ENCODE measurements at places on chromosomes 6 and 20.

DNA sequence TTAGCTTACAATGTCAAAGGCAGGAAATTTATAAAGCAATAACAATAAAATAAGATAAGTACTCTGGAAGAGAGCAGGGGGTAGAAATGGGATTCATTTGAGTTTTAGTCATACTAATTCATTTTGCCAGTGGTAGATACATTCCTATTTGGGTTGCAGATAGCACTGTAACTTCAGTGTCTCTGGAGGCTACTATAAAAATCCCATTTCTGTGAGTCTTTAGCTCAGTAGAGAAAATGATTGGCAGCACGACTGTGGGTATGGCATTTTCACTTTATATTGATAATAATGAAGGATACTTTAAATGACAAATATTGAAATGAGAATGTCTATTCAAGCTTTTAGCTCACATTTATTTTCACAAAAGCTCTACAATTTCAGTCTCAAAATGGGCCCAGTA is 93.6 kb downstream of the FHL5 start:
- DNase-seq, result no peak

- DNase-seq, result no peak
Measured at GRCh38 chr6:99064834-99065233, 117.1 kb upstream of the FBXL4 start.

GRCh38 chr6:96926425-96926824 is 1.9 kb downstream of the KLHL32 start:
- DNase-seq, result no peak

DNA sequence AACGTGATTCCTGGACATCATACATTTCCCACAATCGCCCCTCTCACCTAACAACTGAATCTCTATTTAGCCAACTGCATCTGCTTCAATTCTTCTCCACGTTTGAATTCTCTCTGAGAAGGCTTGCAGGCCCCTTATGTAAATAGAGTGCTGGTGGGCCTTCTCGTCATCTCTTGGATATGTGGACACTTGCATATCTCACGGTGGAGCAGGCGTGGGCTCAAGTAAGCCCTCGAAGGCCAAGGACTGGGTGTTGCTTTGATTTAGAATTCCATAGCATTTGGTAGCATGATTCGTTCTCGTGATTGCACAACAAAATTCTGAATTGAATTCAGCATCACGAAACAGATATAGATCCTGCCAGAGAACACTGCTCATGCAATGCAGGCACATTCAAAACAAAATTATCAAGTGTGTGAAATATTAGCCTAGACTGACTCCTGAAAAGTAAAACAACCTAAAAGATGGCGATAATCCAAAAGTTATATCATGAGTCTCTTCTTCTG is 613.6 kb downstream of the TFAP2A start:
- DNase-seq, result no peak

DNA sequence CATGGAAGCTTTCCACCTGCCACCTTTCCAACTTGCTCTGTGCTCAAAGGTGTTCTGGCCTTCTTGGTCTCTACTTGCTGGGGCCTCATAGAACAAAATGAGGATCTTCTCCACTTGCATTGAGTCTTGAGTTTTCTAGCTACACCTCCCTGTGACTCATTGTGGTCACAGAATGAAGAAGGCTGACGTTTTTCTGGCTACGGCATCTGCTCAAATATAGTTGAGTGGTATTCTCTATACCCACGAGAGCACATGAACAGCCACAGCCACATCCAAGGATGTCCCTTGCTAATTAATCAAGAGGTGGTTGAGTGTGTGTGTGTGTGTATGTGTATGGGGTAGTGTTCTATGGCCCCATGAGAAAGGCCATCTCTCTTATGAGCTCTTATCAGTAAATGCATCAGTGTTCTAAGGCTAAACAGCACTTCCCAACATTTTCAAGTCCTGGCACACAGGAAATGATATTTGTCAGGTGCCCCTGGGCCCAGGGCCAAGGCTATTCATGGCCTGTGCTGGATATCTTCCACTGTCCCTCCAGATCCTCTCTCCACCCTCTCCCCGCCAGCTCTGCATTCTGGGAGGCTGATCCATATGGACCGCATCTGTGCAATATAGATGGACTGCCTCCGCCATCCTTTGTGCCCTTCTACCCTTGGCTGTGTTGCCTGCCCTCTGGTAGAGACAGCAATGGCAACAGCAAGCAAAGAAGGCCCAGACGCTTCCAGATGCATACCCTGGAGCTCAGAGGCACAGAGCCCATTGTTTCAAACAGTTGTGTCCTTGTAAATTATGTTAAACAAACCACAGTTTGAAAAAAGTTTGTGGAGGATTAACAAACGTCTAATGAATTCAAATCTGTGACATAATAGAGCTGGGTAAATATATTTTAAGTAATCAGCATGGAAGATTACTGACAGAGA is 150.2 kb downstream of the LRFN2 start:
- peak; percentile 4 for DNase-seq

GRCh38 chr20:52047811-52048764 is 143.5 kb downstream of the ZFP64 start:
- peak; percentile 70 for DNase-seq

DNA sequence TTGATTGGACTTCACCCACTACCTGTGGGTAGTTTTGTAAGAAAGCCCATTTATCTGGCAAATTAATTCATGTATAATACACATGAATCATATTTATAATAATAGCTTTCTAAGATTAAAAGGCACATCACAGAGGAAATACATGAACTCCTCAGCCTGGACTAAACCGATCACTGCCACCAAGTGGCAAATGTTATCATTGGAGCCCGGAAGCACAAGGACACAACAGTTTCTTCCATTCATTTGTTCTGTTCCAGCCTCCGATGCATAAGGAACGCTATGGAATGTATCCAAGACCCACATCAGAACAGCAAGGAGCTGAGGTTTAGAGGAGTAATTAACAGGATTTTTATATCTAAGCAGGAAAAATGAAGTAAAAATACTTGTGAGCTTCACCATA is 13.9 kb upstream of the IPCEF1 start:
- peak; percentile 60 for DNase-seq

DNA sequence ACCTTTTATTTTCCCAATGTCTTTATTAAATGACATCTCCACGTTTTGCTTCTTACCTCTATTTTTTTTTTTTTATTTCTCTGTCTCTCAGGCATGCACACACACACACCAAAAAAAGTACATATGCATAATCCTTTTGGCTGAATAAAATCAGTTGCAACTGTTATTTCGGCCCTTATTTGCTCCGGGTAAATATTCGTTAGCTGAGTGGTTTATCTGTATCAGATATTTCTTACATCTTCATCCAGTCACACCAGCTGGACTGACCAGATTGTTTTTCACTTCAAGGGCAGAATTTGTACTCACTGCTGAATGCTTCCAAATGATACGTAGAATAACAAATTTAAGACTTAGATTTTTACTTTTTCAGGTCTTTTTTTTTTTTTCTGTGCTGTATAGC is 45.5 kb downstream of the PTPN1 start:
- no peak for DNase-seq

DNA sequence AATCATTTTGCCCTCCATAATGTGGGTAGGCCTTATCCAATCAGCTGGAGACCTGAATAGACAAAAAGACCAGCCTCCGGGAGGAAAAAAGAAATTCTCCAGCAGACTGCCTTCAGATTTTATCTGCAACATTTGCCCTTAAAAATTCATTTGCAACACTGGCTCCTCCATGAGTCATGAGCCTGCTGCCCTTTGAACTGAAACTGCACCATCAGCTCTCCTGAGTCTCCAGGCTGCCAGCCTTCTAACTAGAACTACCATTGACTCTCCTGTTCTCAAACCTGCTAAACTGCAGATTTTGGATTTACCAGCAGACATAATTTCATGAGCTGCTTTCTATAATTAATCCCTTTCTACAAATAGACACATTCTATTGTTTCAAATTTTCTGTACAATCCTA is 223.9 kb upstream of the THEMIS start:
- DNase-seq, result peak; percentile 71
